ENCODE measurements at places on chromosomes 11 and 22.

GRCh38 chr11:118310271-118310670 is 5.7 kb downstream of the CD3E start:
- DNase-seq: no peak

DNA sequence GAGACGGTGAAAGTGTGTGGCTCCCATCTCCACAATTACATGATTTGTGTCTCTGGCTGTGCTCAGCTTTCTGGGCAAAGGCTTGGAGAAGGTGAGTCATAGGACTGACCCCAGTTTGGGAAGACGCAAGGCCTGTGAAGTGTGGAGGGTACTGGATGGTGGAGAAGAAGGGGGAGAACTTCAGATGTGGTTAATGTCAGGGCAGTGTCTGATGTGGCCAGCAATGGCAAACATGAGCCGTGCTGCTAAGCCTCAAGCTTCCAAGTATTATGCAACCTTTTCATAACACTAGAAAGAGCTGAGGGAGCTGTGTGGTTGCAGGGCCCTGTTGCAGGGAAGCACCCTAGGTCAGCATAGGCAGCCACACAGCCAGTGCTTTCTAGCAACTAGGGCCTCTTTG is 110.9 kb downstream of the NTM start:
- no peak for DNase-seq

- no peak for DNase-seq
These were observed 28.4 kb upstream of the RBFOX2 start for GRCh38 chr22:36056980-36057379.

DNA sequence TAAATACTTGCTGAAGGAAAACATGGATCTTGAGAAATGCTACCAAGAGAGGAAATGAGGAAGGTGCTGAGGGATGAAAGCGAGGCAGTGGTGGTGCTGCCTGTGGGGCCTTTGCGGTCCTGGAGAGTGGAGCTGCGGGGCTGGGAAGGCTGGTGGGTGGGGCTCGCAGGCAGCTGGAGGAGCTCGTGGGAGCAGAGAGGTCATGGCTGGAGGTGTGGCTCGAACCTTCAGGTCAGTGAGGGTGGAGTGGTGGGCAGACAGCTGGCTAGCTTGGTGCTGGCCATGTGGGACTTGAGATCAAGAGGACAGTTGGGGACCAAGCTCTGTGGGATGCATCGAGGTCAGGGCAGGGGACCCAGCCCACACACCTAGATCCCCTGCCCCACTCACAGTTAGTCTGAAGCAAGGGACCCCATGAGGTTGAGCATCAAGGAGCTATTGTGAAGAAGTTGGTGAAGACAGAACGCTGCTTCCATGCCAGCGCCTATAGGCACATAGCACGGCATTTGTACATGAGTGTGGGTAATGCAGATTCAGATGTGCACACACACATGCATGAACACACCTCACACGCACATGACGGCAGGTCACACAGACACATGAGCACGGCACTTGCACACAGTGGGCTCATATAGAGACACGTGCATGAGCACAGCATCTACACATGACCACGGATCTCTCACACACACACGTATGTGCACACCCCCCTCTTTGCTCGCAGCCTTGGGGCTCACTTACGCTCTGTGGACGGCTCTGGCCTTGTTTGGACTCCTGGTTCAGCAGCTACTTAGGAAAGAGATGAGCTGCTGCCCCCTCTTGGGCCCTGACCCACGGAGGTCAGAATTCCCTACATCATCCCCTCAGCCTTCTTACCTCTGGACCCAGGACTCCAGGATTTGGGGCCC is 30.4 kb downstream of the SHANK3 start:
- DNase-seq: no peak

- DNase-seq: no peak
These were observed 25.7 kb upstream of the MRPL17 start for GRCh38 chr11:6708876-6709275.

GRCh38 chr11:87966694-87967093 is 208.5 kb downstream of the RAB38 start:
- no peak for DNase-seq

DNA sequence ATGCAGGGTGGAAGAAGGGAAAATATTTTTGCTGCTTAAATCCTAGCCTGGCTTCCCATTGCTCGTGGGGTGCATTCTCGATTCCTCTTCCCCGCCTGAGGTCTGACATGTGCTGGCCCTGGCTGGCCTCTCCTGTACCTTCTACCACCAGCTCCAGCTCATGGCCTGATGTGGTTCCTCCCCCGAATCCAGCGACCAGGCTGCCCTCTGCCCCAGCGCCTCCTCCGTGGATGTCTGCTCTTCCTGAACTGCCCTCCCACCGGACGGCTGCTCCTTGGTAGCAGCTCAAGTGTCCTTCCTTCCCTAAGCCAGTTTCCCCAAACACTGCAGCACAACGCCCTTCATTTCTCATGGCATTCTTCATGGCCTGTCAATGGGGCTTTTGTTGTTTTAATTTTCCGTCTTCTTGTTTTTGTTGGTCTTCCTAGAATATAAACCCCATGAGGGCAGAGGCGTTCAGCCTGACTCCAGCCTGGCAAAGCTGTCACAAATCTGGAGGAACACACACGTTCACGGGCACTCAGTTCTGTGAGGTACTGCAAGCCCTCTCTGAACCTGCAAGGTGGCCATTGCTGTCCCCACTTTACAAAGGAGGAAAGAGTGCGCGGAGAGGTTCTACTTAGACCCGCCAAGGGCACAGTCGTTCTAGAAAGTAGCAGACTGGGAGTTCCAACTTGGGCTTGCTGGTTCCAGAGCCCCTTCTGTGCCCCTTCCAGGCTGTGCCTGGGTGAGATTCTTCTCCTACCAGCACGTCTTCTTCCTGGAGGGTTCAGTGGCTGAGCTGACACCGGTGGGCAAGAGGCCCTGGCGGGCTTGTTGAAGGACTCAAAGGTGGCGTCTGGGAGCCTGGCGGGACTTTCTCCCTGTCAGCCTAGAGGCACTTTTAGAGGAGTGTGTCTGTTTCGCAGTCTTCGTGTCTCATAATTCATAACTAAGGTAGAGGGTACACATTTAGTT is 953 bp upstream of the LRP5 start:
- no peak for DNase-seq

DNA sequence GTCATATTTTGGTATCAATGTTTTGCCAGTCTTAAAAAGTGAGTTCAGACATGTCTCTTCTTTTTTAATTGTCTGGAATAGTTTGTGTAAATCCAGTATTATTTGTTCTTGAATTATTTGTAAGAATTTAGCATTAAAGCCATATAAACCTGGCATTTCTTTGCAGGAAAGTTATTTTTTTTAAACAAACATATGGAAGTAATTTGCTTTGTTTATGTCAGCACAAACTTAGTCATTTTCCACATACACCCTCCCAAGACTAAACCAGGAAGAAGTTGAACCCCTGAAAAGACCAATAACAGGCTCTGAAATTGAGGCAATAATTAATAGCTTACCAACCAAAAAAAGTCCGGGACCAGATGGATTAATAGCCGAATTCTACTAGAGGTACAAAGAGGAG is 9.1 kb upstream of the CCDC81 start:
- DNase-seq: no peak

GRCh38 chr11:76742902-76743301 is 40.3 kb upstream of the TSKU start:
- DNase-seq: no peak

GRCh38 chr11:68326334-68327215 is 14.2 kb downstream of the LRP5 start:
- peak; percentile 89 for DNase-seq

DNA sequence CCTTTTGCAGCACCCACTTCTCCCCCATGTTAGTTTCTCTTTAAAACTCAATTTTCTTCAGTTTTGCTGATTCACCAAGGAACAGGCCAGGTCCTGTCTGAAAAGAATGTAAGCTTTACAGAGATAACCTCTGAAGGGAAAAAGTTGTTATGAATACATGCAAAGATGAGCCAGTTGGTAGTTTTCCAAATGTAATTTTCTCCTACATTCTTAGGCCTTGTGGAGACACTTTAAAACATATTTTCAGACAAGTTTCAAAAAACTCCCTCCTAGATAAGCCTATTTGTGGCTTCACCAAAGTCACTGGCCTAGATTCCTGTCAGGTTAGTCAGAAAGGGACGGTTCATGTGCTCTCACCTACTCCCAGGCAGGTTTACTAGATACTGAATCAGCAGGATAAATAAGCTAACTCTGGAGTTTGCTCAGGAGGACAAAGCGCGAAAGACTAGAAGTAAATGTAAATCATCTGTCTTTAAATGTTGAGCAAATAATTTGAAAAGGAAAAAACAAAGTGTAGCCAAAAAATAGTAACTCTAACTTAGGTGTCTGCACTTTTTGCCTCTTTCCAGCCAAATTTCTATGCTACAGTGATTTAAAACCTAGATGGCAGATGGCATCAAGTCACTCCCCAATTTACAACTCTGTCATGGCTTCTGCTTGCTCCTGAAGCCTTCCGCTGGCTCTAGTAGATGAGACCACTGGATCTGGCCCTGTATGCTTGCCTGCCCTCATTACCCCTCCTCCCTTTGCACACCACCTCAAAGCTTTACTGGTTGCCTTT is 4.9 kb upstream of the ATP6V1E1 start:
- no peak for DNase-seq

- DNase-seq: no peak
These were observed 4.1 kb upstream of the PTDSS2 start for GRCh38 chr11:445765-446588.

DNA sequence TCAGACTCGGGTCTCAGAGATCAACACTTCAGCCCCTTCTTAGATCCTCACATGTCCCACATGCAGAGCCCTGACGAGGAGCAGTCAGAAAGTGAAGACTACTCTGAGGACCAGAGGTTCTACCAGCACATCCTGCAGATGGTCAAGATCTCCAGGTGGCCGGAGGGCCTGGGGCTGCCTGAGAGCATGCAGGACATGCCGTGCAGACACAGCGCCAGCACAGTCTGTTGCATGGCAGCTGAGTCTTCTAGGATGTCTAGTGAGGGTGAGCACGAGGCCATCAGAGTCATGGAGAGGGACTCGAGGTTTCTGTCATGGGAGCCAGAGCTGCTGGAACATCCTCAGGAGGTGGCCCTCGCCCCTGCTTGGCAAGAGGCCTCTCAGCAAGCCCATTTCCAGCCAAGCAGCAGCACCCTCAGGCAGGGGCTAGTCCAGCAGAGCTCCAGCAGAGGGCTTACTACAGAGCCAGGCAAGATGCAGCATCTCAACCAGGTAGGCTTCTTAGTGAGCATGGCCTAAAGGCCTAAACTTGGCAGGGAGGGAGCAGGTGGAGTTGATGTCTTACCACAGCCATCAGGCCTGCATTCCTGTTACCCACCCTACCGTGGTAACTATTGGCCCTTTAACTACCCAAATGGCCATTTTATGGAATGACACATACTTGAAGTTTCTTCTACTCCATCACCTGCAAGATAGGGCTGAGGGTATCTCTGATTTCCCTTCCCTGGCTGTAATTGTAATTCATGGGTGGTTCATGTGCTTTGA is 28.7 kb downstream of the CEP164 start:
- DNase-seq: no peak

GRCh38 chr11:30489511-30489910 is 96.6 kb downstream of the MPPED2 start:
- DNase-seq: no peak

DNA sequence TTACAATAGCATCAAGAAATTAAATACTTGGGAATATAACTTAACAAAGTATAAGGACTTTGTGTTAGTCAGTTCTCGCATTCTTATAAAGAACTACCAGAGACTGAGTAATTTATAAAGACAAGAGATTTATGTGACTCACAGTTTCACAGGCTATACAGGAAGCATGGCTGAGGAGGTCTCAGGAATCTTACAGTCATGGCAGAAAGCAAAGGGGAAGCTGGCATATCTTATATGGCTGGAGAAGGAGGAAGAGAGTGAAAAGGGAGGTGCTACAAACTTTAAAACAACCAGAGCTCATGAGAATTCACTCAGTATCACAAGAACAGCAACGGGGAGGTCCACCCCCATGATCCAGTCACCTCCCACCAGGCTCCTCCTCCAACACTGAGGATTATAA is 32.0 kb upstream of the CCDC134 start:
- no peak for DNase-seq

DNA sequence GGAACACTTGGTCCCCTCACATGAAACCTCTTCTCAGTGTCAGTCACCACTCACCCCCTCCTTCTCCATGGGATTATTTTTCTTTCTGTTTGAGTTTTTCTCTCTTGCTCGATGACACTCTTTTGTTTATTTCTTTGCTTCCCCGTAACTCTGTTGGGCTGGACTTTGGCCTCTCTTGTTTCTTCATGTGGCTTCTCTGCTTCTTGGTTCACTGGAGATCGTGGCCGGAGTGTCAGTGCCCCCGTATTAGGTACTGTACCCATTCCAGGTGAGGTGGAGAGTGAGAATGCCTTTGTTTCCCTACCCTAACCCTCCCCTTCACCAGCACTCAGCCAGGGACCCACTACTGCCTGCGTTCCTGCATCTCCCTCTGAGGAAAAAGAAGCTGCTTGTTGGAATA is 32.5 kb downstream of the CYB5R2 start:
- DNase-seq: no peak

DNA sequence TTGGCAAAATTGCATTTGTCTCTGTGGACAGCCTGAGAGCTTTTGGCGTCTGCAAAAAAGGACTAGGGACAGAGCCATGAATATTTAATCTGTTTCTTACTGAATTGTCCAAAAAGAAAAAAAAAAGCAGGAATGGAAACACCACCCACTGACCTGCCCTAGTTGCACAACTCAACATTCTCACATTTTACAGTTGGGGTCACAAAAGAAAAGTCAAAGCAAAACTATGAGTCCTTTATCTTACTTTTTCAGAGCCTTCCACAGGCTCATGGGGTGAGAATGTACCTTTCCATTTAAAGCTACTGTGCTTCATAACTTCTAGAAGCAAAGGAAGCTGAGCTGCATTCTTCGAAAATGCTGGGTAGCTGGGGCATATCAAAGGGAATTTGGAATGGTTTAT is 225.7 kb downstream of the FAM76B start:
- no peak for DNase-seq

Data from left lobe of liver (tissue), 2 donors.